Stimulated activated CD4-positive, alpha-beta T cell treated with anti-CD3 and anti-CD28 coated beads, Interleukin-1b, Interleukin-23, amount 100 ng/mL, for 1 hour (primary cell): ENCODE measurements at places on chromosomes 1 and 21.

DNA sequence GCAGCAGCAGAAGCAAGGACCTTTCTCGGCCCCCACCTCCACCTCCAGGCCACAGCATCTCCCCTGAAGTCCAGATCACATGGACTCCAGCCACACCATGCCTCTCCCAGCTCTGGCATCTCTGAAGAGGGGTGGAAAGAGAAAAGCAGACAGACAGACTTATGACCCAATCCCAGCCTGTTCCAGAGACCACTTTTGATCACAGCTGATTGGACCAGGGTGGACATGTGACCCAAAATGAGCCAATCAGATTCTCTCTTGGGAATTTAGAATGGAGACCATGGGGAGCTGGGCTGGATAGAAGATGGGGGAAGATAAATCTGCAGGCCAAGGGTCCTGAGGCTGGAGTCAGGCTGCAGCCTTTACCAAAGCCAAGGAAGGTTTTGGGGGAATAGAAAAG lies 16.4 kb downstream of the HTR1D start:
- DNase-seq = no peak

DNA sequence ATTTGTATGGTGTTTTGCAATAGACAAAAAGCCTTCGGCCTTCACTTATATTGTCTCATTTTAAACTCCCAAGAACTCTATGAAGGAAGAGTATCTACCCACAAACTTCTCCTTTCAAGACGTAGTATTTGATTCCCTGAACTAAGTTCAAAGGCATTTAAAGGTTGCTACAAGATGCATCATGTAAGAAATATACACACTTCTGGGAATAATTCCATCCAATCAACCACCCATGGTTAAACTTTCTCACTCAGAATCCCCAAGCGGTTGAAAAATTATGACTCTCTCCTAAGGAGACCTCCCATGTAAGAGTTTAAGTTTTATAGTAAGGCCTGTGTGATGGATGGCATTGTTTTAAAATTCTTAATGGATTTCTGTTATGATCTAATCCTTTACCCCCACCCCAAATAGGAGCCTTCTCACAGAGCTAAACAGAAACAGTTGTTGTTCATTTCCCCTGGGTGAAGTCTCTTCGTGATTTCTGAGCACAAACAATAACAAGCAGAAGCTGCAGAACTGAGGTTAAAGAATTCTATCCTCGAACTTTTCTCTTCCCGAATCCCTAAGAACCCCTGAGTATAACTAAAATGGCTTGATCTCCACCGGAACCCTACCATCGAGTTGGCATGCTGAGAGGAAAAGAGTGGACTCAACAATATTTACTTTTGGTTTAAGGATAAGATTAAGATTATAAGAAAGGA lies 185.0 kb downstream of the TGFBR3 start:
- no peak for DNase-seq

GRCh38 chr1:81571946-81572345 lies 228.8 kb upstream of the ADGRL2 start:
- no peak for DNase-seq

- no peak for DNase-seq
Observed at GRCh38 chr1:205766038-205766437, 9.2 kb downstream of the RAB29 start.

GRCh38 chr1:228930479-228930957 lies 195.2 kb downstream of the RHOU start:
- no peak for DNase-seq

- no peak for DNase-seq
Observed at GRCh38 chr21:44759628-44760285, 41.9 kb downstream of the UBE2G2 start.
